ENCODE measurements at places on chromosomes 7 and 10.

- peak; percentile 84 for DNase-seq
Observed at GRCh38 chr10:15141136-15142054, 27.1 kb downstream of the NMT2 start.

GRCh38 chr7:80185571-80185970 lies 50.9 kb downstream of the GNAI1 start:
- no peak for DNase-seq

- peak; percentile 66 for DNase-seq
Observed at GRCh38 chr7:47254081-47254977, 327.6 kb downstream of the TNS3 start.

DNA sequence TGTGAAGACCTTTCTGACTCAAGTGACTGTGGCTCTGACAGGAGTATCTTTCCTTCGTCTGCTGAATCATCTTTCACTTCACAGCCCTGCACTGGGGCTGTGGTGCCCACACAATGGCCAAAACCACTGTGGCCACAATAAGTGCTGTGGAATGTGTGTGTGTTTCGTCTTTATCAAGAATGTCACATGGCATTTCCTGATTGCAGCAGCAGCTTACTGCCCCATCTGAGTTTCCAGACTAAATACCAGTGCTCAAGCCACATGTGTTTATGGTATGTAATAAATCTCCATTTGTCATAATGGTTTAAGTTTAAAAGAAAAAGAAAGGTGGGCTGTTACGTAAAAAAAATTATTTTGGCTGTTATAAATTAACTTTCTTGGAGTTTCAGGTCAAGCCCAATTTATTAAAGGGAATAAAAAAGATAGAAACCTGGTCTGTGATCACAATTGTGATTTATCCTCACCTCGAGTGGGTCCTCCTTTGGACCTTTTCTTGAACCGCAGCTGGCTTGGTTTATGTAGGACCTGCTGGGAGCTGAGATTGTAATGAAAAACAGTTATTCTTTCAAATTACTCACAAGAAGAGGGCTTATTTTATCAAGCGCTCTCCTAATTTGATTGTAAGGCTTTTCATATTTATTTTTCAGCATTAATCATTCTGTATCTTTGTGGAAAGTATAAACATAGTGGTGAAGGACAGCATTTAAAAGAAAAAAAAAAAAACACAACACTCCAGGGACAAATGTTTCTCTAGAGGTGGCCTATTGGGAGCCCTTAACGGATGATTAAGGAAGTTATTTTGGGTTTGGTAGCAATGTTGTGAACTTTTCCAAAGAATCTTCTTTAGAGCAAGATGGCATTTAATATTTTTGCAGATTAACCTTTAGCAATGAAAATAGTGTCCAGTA lies 116.2 kb downstream of the LRMDA start:
- DNase-seq: peak; percentile 57

DNA sequence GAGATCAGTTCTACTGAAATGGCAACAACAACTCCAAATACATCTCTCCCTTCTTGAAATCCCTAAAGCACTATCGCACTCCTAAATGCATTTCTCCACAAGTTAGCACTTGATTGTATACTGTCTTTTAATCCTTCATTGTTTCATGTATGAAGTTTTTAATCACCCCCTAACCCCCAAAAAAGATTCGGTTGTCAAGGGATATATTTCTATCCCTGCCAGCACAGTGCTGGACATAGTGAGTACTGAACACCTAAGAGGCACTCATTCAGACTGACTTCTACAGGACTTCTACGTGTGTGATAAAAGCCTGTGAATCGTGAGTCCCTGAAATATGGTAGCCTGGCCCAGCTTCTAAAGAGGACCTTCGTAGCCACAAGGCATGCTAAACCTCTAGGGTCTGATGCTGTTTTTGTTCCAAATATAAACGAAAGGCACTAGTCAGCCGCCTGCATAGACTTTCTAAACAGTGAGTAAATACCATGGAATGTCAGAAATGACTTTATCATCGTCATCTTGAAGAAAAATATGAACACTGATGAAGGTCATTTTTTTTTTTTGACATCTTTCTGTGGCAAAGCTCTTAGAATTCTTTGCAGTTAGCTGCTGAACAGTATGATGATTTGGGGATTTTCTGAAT lies 14.6 kb upstream of the ZSCAN21 start:
- DNase-seq: no peak

- DNase-seq: no peak
Observed at GRCh38 chr7:96188174-96188581, 133.7 kb downstream of the SLC25A13 start.
